ENCODE measurements at places on chromosomes 7 and 10.

GRCh38 chr7:18962031-18962430 is 155.4 kb downstream of the TWIST1 start:
- no peak for DNase-seq

DNA sequence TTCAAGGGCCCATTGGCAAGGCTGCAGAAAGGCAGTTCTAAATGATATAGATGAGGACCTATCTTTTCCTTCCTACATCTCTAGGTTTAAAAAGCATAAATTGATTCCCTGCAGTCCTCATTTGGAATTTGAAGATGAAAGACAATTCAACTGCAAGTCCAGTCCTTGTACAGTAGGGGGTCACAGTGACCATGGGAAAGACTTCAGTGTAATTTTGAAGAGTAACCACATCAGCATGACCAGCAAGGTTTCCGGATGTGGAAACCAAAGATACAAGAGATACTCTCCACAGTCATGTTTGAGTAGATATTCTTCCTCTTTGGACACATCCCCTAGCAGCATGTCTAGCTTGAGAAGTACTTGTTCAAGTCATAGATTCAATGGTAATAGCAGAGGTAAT is 539.3 kb upstream of the TEX47 start:
- DNase-seq, result no peak

DNA sequence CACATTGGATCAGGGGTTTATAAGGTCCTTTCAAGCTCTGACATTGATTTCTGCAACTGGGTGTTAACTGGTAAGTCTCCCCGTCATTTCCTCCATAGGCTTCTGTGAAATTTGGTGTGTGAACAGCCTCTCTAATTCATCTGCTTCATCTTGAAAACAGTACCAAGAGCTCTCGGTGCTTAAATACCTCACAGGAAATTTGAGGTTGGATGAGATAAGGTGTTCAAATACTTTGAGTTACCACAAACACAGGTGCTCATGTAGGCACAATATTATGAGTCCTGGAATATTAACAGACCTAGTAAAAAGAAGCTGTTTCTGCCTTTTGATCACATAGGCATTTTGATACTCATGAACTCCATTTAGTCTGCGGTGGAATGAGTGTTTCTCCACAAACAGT is 85.2 kb downstream of the RTKN2 start:
- DNase-seq, result no peak

DNA sequence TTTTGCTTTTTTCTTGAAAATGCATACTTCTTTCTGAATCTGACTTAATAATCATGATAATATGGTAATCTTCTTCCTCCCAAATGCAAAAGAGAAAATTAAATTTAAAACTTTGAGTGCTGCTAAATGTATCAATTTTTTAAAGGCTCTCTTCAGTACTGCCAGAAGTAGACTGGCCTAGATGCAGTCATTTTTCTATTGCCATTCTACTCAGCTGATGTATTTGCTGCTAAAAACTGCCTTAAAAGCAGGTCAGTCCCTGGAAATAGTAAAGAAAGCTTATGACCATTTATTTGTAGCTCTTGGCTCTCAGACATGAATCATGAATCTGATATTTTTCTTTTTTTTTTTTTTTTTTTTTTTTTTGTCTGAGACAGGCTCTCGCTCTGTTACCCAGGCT is 28.5 kb downstream of the NAPEPLD start:
- no peak for DNase-seq

DNA sequence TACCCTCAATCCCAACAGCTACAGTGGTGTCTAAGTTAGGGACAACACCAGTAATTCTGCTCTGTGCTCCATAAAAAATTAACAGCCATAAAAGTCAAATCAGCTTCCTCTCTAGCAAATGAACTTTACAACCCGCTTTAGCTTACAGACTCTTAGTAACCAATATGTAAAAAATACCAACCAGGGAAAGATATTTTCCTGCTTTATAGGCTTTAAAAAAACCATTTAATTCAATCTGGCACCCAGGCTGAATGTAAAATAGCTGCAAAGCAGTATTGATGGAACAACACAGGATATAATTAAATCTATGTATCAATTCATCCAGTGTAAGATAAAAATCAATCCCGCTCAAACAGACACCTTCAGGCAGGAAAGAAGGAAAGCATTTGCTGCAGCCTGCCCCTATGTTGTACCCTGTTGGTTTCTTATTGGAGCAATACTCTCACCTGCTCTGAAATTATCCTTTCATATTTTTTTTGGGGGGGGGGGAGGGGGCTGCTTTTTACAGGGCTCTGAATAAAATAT is 98.6 kb downstream of the NXPH1 start:
- no peak for DNase-seq

- DNase-seq, result no peak
These were observed 804 bp downstream of the TMEM106B start for GRCh38 chr7:12211711-12212485.

- DNase-seq, result no peak
These were observed 115.2 kb downstream of the EBF3 start for GRCh38 chr10:129848696-129849451.

GRCh38 chr7:155798673-155799439 is 13.4 kb downstream of the SHH start:
- DNase-seq, result no peak

DNA sequence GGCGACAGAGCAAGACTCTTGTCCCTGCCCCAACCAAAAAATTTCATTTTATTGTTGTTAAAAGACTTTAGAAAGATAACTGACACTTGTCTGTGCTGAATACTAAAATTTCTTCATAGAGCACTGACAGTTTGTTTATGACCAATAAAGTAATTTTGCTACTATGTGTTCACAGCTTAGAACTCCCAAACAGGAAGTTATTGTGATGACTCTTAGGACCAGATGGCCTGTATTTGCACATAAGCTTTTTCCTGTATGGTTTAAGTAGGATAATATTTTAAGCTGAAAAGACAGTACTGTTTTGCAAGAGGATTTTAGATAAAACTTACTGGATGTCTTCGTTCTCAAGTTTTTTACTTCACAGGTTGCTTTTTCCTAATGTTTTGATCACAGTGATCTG is 80.7 kb downstream of the MMRN2 start:
- no peak for DNase-seq

GRCh38 chr10:36476399-36476798 is 649.0 kb upstream of the ANKRD30A start:
- no peak for DNase-seq

DNA sequence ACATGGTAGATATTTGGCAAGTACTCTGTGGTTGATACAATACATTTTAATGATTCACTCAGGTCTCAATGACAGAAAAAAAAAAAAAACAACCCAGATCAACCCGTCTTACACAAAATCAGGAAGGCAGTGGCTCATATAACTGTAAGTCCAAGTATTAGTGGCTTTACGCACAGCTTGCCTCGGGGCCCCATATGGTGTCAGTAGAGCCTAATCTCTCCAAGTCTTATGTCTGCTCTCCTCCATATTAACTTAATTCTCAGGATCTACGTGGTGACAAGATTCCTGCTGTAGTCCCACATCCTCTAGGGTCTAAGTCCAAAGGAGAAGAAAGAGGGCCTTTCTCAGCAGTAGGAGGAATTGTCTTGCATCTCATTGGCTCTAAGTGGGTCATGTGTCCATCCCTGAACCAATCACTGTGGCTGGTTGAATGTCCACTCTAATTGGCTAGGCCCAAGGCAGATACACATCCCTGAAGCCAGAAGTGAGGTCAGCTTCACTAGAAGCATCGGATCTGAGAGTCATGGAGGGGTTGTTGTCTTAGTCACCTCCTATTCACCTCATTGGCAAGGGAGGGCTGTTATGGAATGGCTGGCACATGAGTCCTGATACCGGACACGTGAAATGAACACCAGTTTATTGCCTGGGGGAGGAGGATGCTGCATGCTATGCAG is 20.5 kb upstream of the PLPP4 start:
- no peak for DNase-seq

DNA sequence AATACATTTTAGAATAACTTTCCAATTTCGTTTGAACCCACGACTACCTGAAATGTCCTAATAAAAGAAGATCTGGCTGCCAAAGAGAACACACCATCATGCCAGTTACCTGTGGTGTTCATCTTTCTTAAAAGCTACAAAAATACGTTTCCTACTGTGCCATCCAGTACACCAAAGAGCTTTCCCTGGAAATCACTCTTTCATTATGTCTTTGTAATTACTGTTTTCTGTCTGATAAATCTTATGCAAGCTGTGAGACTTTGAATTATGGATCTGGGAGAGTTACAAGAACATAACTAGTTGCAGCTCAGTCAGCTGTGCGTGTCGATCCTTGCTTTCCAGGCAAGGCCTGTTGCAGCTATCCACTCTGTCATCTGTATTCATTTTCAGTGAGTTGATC is 12.5 kb upstream of the POM121L12 start:
- DNase-seq, result no peak

DNA sequence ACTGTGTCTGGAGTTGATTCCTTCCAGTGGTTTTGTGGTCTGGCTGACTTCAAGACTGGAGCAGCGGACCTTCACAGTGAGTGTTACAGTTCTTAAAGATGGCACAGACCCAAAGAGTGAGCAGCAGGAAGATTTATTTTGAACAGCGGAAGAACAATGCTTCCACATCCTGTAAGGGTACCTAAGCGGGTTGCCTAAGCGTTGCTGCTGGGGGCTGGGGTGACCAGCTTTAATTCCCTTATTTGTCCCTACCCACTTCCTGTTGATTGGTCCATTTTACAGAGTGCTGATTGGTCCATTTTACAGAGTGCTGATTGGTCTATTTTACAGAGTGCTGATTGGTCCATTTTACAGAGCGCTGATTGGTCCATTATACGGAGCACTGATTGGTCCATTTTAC is 13.2 kb downstream of the AKR1B15 start:
- no peak for DNase-seq

- DNase-seq, result no peak
These were observed 71.3 kb downstream of the MTPN start for GRCh38 chr7:135905858-135906257.

DNA sequence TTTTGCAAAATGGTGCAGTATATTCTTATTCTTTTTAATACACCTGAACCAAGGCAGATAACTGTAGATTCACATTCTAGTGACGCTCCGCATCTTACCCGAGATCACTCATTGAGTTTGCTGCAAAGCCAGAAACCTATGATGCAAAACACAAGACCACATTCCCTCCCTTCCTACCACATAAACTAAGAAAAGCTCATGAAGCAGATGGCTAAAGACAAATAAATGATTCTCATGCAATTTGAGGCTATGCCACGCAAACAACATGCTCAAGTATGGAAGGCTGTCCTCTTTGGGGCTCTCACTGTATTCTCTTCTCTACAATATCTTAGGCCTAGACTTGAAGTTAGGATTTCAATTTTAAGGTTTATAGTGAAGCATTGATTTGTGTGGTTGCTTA is 95.0 kb upstream of the BMPER start:
- DNase-seq, result no peak

DNA sequence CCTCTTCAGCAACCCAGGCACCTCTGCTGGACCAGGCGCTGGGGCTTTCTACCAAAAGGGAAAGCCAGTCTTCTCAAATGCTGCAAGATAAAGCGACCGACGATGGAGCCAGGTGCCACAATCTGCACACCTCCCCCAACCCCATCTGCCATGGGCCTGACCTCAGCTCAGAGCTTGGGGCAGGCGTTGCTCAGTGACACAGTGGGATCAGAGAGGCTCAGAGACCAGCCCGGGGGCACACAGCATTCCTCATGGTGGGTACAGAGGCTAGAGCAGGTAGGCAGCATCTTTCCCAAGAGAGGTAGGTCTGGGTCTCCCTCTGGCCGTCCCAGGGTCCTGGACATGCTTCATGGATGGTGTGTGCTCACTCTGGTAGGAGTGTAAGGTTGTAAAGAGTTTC is 56.3 kb downstream of the ZMIZ1 start:
- no peak for DNase-seq

DNA sequence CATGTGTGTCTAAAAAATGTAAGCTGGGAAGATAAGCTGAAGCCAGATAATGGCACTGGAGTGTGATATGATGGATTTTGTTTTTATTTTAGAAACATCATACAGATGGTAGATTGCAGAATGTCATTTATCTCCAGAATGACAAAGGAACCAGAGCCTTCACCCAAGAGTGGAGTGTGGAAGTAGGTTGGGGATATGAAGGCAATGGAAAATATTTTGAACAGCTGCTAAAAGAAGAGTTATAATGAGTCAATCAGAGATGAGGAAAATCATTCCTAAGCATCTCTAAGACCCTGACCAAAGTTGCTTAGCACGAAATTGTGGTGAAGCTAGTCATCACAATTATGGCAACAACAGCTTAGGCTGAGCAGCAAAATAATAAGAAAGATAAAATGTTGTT is 39.8 kb upstream of the POM121L12 start:
- DNase-seq, result no peak

DNA sequence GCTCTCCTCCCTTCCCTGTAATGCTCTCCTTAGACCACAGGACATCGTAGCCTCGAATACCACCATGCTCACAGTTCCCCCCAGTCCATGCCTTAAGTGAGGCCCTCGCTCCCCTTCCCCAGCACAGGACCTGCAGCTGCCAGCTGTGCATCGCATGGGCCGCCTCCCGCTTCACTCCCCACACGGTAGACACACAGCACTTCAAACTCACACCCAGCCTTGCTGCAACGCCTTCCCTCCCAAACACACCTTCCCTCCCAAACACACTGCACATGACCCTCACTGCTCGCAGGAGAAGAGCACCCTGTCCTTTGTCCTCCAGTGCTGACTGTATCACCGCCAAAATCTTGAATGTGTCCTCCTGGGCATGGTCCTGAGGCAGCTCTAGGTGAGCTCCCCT is 42.6 kb downstream of the COBL start:
- DNase-seq, result no peak

- DNase-seq, result no peak
These were observed 156.9 kb upstream of the PCBD1 start for GRCh38 chr10:71045204-71045809.

- DNase-seq, result no peak
These were observed 169.6 kb downstream of the CCSER2 start for GRCh38 chr10:84497978-84498377.

DNA sequence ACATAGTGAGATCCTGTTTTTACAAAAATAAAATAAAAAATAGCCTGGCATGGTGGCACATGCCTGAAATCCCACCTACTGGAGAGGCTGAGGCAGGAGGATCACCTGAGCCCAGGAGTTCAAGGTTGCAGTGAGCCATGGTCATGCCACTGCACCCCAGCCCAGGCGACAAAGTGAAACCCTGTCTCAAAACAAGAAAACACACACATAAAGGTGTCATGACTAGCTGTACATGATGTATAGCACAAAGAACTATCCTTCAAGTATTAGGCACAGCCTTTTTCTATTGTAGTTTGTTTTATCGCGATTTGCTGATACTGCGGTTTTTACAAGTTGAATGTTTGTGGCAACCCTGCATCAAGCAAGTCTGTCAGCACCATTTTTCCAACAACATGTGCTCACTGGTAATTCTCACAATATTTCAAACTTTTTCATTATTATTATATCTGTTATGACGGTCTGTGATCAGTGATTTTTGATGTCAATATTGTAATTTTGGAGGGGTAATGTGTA is 11.5 kb upstream of the SNX13 start:
- DNase-seq, result no peak

- no peak for DNase-seq
These were observed 1050.9 kb upstream of the C7orf33 start for GRCh38 chr7:147539685-147540084.

GRCh38 chr7:2149672-2150444 is 82.9 kb downstream of the MAD1L1 start:
- no peak for DNase-seq

GRCh38 chr7:29306319-29306991 is 111.9 kb downstream of the CHN2 start:
- DNase-seq, result no peak

All from T-helper 1 cell (primary cell).